Putamen (tissue), 1 donor: ENCODE measurements at places on chromosomes 12 and 14.

DNA sequence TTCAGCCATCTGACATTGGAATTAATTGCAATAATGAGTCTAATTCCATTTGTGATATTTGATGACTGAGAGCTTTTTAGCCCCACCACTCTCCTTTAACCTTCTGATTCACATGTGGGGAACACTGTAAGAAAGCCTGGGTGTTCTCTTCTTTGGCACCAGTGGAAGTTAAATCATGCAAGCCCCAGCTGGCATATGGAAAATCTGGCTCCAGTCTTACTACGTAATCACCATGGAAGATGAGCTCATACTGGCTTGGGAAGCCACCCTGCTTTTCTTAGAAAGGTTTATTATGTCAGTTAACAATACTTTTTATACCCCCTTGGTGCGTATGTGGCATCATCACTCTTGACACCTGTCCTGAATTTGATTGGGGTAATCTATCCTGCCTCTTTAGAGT is 479.3 kb downstream of the SLC16A7 start:
- DNase-seq: no peak

DNA sequence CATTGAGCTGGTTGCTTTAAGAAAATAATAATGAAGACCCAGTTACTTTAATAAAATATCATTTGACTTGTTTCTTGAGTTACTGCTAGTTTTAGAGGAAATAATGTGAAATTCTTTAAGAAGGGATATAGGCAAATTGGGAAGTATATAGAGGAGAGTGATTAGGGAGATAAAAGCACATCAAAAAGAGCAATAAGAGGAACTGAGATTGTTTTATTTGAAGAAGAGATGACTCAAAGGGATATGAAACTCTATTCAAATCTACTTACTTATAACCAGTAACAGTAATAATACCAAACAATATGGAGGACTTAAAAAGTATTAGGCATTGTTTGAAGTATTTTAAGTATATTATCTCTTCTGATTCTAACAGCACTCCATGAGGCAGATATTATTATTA is 37.1 kb downstream of the LRRK2 start:
- DNase-seq: no peak

- no peak for DNase-seq
These were observed 501.8 kb downstream of the PRKD1 start for GRCh38 chr14:29425705-29426482.

DNA sequence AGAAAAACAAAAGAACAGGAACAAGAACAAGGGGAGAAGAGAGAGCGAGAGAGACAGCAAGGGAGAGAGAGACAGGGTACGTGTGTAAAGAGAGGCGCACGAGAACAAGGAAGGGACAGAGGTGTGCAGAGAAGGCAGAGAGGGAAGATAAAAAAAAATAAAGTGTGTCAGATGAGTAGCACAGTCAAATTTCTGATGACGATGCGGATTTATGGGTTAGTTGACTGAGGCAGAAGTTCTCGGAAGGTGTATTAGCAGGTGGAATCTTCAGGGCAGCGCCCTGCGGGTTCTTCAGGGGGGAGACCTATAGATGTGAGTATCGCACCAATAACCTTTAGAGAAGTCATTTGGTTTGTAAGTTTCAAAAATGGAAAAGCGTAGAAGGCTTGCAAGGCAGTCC is 44.8 kb downstream of the PRKAB1 start:
- DNase-seq: no peak

GRCh38 chr14:100612986-100613385 is 25.8 kb upstream of the BEGAIN start:
- no peak for DNase-seq

DNA sequence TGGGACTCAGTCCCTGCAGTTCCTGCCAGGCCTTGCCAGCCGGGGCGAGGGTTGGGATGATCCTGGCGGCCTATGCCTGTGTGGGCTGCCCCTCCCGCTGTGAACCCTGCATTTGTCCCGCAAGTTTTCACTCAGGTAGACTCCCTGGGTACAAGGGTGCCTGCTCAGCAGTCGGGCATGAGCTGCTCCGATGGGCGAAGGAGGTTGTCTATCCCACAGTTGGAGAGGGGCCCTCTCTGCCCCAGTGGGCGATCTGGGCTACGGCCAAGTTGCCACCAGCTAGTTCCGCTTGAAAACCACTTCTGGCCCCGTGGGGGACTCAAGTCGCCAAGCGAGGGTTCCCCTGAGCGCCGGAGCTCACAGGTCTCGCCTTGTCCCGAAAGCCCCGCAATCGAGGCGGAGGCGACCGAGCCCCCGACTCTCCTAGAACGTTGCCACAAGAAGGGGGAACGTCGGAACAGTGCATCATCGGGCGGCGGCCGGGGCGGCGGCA is 365 bp upstream of the TPI1 start:
- DNase-seq: no peak

DNA sequence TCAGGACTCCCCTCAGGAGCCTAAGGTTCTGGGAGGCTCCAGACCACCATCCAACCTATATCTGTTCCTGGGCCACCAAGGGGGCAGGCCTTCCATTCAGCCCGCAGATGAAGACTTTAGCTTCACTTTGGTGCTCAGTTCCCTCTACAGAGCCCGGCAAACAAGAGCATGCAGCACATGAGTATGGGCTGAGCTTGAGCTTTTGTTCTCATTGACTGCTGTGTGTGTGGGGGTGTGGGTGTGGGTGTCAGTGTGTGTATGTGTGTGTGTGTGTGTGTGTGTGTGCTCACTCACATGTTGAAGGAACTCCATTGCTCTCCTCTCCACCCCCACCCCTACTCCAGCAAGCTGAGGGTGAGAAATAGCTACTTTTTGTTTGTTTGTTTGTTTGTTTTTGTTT is 219.1 kb downstream of the ZFP36L1 start:
- DNase-seq: no peak

DNA sequence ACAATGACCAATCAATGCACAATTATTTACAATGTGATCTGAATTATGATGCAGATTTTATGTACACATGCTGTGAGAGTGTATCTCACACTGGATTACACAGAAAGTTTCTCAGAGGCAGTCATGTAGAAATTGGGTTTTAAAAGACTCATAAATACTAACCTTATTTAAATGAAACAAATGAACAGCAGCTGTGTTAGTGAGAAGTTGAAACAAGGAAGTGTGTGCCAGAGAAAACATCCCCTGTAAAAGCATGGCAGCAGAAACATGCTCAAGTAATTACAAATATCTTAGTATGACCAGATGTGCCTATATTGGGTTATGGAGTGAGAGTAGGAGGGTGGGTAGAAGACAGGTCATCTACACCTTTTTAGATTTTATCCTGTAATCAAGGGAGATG is 723.7 kb downstream of the C12orf50 start:
- no peak for DNase-seq

DNA sequence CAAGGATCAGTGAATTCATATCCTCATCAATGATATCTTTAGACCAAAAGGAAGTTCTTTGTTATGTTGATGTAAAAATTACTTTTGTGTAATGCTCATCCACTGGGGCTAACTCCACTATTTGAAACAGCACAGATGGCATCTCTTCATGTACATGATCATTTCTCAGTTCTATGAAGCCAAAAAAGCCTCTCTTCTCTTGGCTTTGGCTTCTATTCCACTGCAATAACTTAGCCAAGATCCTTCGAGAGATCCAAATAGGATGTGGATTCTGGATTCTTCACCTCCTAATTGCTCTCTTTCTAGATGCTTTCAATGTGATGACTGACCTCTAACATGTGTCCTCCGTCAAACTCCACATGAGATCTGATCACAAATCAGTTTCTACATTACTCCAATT is 851.2 kb downstream of the GALC start:
- DNase-seq: no peak

DNA sequence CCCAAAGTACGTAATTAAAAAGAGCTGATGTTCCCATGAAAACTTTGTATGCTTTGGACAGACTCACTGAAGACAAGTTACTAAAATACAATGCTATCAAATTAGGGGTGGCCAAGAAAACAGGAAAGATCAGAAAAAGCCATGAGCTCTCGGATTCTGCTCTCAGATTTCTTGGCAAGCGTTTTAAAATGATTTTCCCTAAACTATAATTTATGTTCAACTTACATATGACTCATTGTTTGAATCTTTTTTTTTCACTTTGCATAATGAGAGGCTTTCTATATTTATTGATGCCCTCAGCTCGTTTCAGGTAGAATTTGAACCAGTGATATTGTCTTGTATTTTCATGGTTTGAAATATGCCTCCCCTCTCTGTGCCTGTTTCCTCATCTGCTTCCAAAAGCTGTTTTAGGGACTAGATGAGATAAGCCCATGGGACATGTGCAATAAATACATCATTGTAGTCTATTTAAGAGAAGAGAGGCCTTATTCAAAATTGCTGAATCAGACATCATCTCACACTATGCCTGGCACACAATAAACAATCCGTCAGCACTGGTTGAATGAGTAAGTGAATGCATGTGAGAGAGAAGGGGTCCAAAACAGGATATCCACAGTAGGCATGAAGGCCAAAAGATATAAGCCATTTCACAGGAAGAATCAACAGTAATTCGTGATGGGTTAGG is 4.7 kb upstream of the IPO8 start:
- DNase-seq: peak; percentile 38

GRCh38 chr12:73950507-73950906 is 587.1 kb upstream of the ATXN7L3B start:
- peak; percentile 8 for DNase-seq

GRCh38 chr14:100662879-100663760 is 63.6 kb upstream of the DLK1 start:
- peak; percentile 35 for DNase-seq

GRCh38 chr12:93784339-93785086 is 107.3 kb downstream of the CRADD start:
- DNase-seq: no peak

- DNase-seq: no peak
These were observed 6.2 kb upstream of the TRPV4 start for GRCh38 chr12:109839444-109839843.

- DNase-seq: no peak
These were observed 72.5 kb upstream of the MYF6 start for GRCh38 chr12:80634903-80635302.

- no peak for DNase-seq
These were observed 25.0 kb upstream of the GALNT9 start for GRCh38 chr12:132354211-132354981.

DNA sequence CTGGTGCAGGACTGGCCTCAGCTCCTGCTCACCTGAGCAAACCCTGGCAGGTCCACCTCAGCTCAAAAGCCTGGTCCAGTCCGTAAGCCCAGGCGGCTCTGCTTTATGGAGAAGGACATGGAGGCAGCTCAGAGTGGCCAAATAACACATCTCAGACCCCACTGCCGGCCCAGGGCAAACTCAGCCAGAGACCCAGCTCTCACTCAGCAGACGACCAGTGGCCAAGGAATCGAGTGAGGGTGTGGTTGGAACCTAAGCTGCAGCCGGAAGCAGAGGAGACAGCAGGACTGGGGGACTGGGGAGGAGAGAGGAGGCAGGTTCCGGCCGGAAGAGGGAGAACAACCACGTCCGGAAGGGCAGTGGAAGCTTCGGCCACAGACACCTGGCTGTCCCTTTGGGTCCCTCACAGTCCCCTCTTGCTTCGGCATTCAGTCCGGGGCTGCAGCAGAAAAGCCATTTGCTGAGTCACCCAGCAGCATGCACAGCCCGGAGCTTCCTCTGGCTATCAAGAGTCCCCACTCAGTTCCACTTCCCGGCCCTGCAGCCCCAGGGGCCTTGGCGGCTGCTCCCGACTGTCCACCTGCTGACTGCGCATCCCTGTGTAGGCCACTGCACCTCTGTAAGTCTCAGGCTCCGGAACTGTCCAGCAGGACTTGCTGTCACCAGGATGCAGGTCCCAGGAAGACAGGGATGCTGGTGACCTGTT is 104.0 kb downstream of the CALM1 start:
- DNase-seq: no peak
